Activated CD4-positive, alpha-beta T cell treated with anti-CD3 and anti-CD28 coated beads, Interleukin-2, amount 10 ng/mL, durations not matched to agents 7 days and 5 days (primary cell): ENCODE measurements at places on chromosomes 16 and 17. TPM values are rescaled to one million over a fixed set of nuclear protein-coding genes. Genes with fewer than 3 reads are reported as not detected.

Gene RAB11FIP4
- total RNA-seq: 34.4 TPM

DNA sequence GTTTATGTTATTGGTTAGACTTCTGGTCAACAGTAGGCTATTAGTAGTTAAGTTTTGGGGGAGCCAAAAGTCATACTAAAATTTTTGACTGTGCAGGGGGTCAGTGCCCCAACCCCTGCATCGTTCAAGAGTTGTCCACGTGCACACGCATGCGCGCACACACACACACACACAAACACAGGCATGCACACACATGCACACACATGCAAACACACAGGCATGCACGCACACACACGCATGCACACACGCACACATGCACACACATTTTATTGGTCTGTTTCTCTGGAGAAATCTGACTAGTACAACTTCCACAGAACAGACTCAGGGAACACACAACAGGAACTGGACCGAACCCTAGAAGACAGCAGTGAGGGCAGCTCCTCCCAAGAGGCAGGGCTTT is 24.4 kb upstream of the USP10 start:
- no peak for DNase-seq

- peak; percentile 44 for DNase-seq
Measured at GRCh38 chr17:50721194-50722010, 2.0 kb downstream of the LUC7L3 start.

Gene LCAT
- 12.9 TPM for total RNA-seq

Gene ARL5C
- total RNA-seq: not detected

Gene OR4D1
- 0.54 TPM for total RNA-seq

Gene LITAFD
- total RNA-seq: not detected

Gene ADAM11
- total RNA-seq: 0.35 TPM
